Stimulated activated CD8-positive, alpha-beta memory T cell treated with anti-CD3 and anti-CD28 coated beads, Interleukin-15, amount 100 ng/mL, for 24 hours (primary cell): ENCODE measurements at places on chromosomes 3 and 15.

GRCh38 chr15:98547741-98548138 is 100.6 kb upstream of the IGF1R start:
- DNase-seq: no peak

DNA sequence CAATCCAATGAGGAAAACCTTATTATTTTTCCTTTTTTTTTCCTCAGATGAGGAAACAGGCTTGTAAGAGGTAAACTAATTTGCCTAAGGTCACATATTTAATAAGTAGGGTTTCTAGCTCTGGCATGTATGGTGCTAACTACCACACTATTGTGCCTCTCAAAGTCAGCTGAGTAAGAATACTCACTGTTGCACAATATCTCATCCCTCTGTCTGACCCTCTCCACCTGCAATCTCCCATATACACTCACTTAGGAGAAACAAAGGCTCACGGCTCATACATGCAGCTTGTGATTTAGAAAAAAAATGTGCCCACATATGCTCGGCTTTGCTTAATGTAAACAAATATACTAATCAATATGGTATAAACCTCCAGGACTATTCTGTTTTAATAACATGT is 10.4 kb upstream of the ARIH1 start:
- DNase-seq: no peak

DNA sequence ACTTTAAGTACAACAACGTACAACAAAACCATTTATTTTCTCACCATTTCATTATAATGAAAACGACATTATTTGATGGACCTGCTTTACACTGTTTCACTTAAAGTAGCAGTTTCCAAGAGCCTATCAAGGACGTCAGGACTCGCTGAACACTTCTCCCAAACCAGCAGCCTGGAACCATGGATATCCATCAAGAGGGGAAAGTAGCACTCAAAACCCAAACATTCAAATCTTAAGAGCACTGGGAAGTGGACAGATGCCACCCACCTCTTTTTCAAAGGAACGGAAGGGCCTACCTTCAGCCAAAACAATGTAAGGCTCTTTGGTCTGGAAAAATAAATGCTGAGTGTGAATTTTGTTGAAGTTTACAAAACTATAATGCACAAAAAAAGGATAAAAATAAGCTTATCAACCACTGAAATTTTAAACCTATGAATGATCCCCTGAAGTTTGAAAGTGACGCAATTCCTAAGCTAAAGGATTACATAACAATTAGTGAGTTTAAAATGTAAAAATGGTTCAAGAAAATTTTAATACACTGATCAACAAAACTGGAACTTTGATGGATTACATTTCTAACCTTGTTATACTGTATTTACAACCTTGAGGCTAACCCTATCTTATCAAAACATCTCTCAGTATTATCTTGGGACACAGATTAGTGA is 4.6 kb downstream of the PIK3R4 start:
- no peak for DNase-seq

GRCh38 chr15:63015618-63016017 is 26.9 kb upstream of the TPM1 start:
- no peak for DNase-seq

GRCh38 chr15:73694419-73694818 is 10.2 kb downstream of the CD276 start:
- no peak for DNase-seq

- DNase-seq: no peak
Observed at GRCh38 chr3:174340624-174341587, 518.2 kb upstream of the NAALADL2 start.

- no peak for DNase-seq
Observed at GRCh38 chr3:161508852-161509477, 12.4 kb downstream of the OTOL1 start.

DNA sequence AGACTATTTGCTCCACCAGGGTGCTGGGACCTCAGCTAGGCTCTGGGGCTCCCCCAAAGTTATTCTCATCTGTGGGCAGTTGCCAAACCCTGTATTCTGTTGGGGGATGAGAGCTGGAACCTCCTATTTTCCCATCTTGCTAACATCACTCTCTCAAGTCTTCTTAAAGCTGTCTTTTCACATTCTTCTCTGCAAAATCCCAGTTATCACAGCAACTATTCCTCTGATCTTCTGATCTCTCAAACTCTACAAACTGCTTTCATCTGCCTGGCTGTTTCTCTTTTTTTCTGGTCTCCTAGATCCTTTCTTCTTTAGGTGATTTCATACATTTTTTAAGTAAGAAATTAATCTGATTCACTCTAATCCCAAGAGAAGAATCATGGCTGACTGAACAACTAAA is 10.7 kb upstream of the ADAMTSL3 start:
- no peak for DNase-seq

- no peak for DNase-seq
Observed at GRCh38 chr3:141710121-141710520, 28.0 kb upstream of the RNF7 start.

DNA sequence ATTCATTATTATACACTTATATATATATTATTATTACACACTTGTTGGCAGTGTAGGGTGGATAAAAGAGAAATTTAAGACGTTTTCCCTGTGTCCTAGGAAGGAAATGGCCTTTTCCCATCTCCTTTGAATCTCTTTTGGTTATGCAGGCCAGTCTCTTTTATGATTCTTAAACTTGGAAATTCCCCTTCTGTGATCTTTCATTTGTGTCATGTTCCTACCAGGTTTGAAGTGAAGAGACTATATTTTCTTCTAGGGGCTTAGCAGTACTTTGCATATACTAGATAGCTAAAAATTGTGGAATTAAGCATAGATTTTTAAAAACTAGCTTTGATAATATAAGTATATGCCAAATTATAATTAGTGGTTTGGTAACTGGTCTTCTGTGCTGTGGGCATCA is 58.5 kb downstream of the BBX start:
- DNase-seq: no peak

- no peak for DNase-seq
Observed at GRCh38 chr3:181316482-181316881, 326.9 kb upstream of the DNAJC19 start.

- DNase-seq: no peak
Observed at GRCh38 chr3:99859825-99860224, 42.2 kb downstream of the CMSS1 start.

GRCh38 chr3:52403271-52403841 is 41.5 kb downstream of the SEMA3G start:
- DNase-seq: no peak

DNA sequence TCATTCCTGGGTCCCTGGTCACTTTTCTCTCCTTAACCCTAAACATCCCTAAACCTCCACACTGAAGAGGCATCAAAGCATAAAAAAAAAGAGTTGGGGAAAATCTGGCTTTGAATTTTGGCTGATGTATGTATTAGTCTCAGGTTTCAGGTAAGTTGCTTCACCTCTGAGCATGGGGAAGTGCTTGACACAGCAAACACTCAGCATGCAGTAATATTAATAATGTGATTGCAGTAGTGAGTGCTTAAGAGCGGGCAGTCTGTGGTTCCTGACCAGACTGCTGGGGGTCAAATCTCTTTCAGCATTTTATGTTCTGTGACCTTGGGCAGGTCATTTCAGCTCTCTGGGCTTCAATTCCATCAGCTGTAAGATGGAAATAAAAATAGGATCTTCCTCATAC is 467.9 kb downstream of the SOX2 start:
- DNase-seq: no peak

GRCh38 chr3:78868570-78868969 is 899.2 kb downstream of the ROBO1 start:
- DNase-seq: no peak

- DNase-seq: no peak
Observed at GRCh38 chr3:127119693-127120464, 73.1 kb upstream of the PRR23E start.

DNA sequence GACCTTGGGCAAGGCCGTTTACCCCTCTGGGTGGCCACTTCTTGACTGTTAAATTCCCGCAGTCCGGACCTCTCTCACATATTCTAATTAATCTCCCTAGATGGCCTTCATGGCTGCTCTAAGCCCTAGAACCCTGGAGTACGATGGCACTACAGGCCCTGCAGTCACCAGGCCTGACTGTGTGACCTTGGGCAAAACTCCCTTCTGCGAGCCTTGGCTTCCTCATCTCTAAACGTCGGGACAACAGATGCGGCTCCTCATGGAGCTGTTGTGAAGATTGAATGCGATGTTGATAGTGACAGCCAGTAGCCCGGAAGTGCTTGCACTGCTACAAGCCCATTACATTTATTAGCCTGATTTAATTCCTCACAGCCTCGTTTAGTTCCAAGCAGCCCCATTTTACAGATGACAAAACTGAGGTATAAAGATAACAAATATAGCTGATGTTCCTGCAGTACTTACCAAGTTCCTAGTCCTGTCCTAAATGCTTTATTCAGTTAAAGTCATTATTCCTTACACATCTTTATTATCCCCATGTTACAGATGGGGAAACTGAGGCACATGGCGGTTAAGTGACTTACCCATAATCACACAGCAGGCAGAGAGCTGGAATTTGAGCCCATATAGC is 10.3 kb downstream of the EPHB3 start:
- DNase-seq: no peak

DNA sequence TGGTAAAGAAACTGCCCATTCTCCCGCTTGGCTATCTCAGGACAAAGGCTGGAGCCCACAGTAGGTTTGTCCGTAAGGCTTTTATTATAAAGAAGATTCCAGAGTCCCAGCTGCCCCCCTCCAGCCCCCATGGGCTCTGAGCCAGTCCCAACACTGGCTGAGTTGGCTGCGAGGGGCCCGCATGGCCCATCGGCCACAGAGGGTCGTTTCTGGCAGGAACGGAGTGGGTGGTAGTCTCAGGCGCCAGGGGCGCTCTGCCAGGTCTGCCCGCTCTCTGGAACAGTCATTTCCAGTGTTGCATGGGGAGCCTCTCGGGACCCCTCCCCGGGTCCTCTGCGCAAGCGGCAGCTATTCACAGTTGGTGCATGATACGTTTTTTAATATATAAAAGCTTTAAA is 12.2 kb downstream of the H1-8 start:
- no peak for DNase-seq

DNA sequence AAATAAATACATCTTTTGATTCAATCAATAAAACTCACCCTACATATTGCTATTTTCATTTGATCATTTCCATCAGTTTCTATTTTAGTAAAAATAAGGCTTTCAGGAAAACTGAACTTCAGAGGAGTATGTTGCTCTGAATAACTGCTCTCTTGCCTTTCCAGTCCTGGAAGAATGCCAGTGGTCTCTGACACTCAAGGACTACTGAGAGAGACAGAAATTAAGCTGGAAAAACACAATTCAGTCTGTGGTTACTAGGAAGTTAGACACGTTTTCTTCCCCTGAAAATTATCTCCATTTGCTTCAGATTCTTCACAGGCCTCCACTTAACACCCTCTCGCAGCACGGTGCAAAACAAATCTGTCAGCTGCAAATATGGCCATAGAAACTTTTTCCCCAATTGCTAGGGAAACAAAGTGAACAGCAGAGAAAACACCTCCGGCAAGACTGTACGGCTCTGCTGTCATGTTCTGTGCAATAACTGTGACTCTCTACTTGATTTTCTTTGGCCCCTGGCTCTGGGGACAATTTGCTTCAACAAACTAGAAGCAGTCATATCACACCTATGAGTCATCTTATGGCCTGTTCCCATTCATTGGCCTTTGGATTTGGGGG is 353.0 kb downstream of the MAGI1 start:
- no peak for DNase-seq

DNA sequence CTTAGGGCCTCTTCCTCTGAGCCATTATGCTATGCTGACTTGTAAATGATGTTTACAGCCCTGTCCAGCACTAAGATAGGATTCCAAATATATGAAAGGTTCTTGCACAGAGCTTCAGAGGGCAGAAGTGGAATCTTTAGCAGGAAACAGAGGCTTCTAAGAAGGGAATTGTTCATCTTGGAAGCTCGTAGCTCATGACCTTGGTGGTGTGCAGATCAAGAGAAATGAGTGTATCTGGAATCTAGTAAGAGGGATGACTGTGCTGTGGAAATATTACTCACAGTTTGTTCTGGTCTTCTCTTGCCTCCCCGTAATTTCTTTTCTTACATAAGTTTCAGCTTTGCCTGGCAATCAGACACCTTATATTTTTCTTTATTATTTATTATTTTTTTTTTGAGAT is 175.8 kb downstream of the SPATA16 start:
- no peak for DNase-seq

GRCh38 chr3:182568261-182568660 is 225.0 kb upstream of the ATP11B start:
- no peak for DNase-seq

DNA sequence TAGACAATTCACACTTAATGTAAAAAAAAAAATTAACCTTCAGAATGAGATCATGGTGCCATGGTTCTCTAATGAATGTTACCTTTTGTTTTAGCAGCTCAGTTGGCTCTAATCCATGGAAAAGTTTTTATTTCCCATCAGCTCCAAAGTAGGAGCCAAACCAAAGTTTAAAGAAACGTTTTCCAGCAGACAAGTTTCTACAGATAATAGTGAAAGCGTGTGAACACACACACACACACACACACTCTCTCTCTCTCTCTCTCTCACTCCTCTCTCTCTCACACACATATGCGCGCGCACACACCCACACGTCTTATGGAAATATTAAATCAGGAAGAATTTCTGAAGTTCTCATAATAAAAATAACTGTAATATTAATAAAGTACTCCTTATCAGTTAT is 46.9 kb downstream of the MBNL1 start:
- no peak for DNase-seq

GRCh38 chr15:63474810-63475316 is 29.5 kb upstream of the USP3 start:
- DNase-seq: no peak

- no peak for DNase-seq
Observed at GRCh38 chr3:168341956-168342936, 246.5 kb upstream of the GOLIM4 start.

- DNase-seq: no peak
Observed at GRCh38 chr3:127215714-127216414, 22.9 kb downstream of the PRR23E start.

GRCh38 chr3:71979175-71979574 is 194.2 kb upstream of the PROK2 start:
- DNase-seq: no peak

GRCh38 chr3:197793247-197793646 is 2.2 kb downstream of the LRCH3 start:
- DNase-seq: no peak

- no peak for DNase-seq
Observed at GRCh38 chr3:163490119-163490518, 1588.2 kb downstream of the SI start.

- DNase-seq: no peak
Observed at GRCh38 chr3:136122006-136122405, 74.1 kb downstream of the MSL2 start.

DNA sequence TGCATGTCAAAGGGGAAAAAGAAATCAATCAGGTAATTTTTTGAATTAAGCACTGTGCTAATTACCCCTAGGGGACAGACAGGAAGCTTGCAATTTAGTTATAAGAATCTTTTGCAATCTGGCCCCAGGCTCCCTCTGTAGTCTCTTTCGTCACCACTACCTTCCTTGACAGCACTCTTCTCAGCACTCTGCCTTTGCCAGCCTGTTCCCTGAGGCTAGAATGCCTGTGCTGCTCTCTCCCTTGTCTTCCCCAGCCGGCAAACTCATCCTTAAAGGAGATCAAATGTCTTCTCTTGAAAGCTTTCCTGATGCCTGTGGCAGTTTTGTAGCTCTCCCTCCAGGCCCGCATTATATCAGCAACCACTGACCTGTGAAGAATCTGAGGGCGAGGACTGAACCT is 32.4 kb upstream of the PRTG start:
- DNase-seq: no peak

GRCh38 chr15:31264559-31265089 is 62.0 kb upstream of the KLF13 start:
- no peak for DNase-seq

- no peak for DNase-seq
Observed at GRCh38 chr3:34022147-34022546, 223.7 kb downstream of the PDCD6IP start.
